Smooth muscle cell of the brain vasculature (primary cell): ENCODE measurements at places on chromosomes 12 and 14.

DNA sequence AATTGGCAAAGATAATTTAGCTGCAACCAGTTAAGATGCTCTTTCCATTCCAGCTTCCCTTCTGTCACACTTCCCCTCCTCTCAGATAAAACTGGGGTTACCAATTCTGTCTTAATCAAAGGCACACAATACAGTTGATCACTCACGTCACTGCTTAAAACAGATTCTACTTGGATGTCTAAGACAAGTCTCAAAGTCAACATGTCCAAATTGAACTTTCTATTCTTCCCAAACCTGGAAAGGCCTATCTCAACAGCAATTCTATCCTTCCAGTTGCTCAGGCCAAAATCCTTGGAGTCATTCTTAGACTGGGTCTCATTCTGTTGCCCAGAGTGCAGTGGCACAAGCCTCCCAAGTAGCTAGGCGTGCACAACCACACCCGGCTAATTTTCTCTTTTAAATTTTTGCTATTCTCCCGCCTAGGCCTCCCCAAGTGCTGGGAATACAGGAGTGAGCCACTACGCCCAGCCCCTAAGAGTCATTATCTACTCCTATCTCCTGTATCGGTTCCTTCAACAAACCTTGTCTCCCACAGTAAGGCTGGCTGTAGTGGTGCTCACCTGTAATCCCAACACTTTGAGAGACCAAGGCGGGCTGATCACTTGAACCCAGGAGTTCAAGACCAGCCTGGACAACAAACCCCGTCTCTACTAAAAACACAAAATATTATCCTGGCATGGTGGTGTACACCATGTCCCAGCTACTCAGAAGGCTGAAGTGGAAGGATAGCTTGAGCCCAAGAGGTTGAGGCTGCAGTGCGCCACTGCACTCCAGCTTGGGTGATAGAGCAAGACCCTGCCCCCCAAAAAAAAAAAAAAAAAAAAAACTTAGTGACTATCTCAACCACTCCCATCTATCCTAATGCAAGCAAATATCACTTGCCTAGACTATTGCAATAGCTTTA, 4.7 kb downstream of the RPS29 start:
- DNase-seq: no peak

- DNase-seq: no peak
Observed at GRCh38 chr12:105850103-105850968, 288.4 kb downstream of the NUAK1 start.

DNA sequence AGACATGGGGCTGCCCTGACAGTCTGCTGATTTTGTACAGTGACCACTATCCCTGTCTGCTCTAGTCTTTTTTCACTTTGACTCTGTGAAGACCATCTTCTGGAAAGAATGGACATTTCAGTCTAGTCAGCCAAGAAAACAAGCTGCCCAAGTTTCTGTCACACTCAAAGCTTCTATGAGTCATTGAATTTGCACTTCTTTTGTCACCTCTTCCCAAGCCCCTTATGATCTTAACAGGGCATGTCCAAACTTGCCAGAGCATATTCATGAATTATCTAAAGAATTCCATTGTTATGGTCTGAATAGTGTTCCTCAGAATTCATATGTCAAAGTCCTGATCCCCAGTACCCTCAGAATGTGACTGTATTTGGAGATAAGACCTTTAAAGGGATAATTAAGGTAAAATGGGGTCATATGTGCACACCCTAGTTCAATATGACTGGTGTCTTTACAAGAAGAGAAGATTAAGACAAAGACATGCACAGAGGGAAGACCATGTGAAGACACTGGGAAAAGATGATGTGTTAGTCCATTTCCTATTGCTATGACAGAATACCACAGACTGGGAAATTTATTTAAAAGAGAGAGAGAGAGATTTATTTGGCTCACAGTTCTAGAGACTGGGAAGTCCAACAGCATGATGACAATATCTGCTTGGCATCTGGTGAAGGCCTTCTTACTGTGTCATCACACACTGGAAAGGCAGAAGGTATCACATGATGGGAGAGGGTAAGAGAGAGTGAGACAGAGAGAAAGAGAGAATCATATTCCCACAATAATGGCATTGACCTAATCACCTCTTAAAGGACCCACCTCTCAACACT, 242.6 kb downstream of the BTG1 start:
- DNase-seq: no peak

DNA sequence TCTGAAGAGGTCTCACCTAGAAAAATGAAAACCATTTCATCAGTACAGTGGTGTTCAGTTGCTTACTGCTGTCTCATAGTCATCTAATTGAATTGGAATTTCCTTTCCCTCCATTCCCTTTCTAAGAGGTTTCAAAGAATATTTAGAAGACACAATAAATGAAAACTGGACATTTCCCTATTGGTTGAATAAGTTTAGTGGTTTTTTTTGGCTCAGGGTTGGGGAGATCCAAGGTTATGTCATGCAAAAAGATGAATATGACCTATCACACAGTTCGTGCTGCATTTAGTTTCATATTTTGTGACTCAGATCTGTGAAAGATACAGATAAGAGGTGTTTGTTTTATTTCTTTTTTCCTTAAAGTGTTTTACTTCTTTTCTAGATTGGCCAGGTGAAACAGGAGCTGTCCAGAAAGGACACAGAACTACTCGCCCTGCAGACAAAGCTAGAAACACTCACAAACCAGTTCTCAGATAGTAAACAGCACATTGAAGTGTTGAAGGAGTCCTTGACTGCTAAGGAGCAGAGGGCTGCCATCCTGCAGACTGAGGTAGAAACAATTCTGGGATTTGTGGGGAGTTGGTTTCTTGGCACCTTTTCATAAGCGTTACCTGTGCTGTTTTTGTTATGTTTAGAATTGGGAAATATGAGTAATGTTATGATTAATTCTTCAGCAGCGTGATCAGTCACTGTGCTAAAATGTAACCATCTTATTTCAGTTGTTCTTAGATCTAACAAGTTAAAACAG, 124.6 kb downstream of the ERC1 start:
- no peak for DNase-seq

DNA sequence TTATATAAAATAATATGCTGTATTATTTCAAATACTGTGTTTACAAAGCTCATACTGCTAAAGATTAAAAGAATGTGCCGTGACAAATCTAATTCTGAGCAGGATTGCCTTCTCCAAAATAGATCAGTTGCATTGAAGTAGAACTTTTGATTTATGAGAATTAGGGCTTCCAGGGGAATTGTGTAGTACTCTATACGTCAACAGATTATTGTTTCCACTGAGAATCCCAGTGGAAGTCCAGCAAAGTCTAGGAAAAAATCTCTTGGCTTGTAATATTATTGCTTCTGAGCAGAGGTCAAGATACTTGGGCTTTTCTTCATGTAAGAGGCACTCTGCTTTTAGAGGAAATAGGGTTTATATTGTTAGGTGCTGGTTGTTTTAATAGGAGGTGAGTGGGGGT, 133.9 kb downstream of the TRHDE start:
- no peak for DNase-seq

DNA sequence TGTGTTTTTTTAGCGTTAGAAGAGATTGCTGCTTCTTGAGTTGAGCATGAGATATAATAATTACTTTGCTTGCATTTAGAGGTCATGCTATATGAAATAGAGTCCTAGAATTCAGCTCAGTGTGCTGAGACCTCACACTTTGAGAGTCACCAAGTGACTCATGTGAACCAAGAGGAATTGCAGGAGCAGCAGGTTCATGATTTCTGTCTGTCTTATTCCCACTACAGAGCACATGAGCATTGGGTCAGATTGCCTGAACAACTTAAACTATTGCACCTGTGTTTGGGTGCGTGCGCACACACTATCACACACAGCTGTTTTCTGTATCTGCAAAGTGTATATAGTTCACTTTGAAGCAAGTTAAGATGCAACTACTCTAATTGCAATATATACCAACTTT, 109.3 kb downstream of the FGD4 start:
- DNase-seq: no peak

GRCh38 chr12:14214495-14214894, 151.0 kb upstream of the ATF7IP start:
- DNase-seq: no peak

DNA sequence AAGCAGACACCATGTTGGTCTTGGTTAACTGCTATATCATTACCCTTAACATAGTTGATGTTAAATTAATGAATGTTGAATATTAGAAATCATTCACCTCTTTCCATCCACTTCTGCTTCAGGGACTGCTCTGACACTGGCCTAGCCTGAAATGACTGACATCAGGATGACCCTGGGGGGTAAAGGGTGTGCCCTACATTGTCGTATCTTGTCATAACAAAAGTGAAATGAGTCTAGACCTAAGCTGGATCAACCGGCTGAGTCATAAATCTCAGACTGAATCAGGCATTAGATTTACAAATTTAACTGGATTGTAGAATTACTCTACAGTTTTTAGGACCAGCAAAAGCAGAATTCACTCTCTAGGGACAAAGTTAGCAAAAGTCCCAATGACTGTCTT, 35.3 kb downstream of the KICS2 start:
- DNase-seq: no peak

DNA sequence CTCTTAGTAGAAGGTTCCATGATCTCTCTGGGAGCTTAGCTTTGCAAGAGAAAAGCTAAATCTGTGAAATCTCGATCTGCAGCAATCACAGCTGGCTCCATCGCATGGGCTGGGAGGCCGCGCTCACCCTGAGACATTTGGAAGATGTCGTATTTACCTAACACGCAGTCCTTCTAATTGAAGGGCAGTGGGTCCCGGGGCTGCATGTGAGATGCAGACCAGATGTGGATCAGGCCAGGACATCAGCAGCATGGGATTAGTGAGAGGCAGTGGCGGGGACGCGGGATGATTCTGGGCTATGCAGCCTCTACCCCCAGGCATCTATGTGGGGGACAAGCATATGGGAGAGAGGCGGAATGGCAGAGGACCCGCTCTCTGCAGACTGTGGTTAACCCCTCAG, 312.4 kb upstream of the RTL1 start:
- no peak for DNase-seq

DNA sequence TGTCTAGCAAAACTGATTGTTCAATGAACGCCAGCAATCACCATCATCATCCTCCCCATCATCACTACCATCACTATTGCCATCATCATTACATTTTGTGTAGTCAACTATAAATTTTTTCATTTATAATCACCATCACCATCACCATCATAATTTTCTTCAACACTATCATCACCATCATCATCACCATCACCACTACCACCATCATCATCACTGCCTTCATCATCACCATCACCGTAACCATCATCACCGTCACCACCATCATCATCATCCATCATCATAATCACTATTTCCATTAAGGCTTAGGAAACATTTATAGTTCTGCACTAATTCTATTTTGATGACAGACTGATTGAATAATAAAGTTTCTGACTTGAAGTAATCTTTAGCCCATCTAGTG, 434.8 kb upstream of the TMEM132C start:
- DNase-seq: no peak

DNA sequence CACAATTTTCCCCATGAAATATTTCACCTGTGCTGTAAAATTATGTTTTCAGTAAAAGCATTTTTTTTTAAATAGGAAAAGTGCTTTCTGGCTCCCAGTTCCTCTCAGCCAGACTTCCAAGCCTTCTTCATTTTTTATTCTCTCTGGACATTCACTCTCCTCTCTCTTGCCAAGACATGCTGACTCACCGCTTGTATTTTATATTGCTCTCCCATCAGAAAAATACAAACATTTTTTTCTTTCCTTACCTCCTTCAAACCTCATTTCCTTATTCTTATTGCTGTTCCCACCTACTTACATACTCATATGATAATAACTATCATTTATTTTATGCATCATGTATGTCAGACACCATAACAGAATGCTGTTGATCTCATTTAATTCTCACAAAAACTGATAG, 37.7 kb upstream of the ZNF641 start:
- DNase-seq: no peak

DNA sequence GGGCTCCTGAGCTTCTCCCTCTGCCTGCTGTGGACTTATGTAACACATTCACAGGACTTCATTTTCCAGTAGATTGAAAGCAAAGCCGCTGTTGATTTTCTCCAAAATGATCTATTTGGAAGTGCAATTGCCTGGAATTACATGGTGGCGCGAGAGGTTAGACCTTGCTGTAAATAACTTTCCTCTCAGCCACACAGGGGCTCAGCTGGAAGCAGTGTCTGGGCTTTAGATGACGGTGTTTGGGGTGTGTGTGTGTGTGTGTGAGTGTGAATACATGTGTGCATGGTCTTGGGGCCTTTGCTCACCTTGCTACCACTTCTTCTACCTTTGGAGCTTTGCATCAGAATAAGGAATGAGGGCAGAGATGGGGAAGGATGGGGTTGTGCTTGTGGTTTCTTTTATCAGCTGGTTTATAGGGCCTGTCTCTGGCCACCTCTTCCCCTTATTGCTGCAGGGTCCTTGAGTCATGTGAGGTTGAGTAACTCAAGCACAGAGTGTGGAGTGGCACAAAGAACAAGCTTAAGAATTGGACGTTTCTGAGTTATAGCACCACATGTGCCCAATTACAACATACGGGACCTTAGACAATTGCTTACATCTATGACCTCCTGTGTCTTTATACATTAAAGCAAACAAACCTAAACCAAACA, 280.6 kb downstream of the NRXN3 start:
- no peak for DNase-seq

DNA sequence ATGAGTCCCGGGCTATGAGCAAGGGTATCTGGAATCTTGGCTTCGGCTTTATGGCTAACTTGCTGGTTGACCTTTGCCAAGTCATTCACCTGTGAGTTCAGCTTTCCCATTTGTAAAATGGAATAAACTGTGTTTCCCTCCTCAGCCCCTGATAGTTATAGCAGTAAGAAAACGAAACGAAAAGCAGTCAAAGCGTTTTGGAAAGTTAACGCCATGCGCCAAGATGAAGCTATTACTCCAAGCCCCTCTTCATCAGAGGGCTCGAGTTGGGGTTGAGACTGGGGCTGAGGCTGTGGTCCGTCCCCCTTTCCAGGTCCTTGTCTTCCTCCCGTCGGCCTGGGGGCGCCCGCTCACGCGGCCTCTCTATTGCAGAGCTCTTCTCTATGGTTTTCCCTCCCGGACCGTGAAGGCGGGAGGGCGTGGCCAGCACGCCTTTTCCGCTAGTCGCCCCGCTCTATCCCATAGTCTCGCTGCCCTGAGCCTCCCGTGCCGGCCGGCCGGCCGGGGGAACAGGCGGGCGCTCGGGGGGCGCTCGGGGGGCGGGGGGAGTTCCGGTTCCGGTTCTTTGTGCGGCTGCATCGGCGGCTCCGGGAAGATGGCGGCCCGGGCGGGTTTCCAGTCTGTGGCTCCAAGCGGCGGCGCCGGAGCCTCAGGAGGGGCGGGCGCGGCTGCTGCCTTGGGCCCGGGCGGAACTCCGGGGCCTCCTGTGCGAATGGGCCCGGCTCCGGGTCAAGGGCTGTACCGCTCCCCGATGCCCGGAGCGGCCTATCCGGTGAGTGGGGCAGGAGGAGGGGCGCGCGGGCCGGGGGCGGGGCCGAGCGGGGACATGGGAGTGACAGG, at the start of gene SMARCD1:
Gene SMARCD1, plus strand, starts transcription at position 568 of the 840 bp plus-strand sequence. Its CDS starts 28 bp downstream, at position 596.
- peak; percentile 85 for DNase-seq

GRCh38 chr14:71856199-71856919, 75.9 kb upstream of the RGS6 start:
- no peak for DNase-seq

GRCh38 chr12:106074706-106075392, 63.9 kb downstream of the NUAK1 start:
- DNase-seq: no peak
